Bronchial epithelial cell (primary cell): ENCODE measurements at places on chromosomes 6 and 20. TPM values are rescaled to one million over a fixed set of nuclear protein-coding genes. Genes with fewer than 3 reads are reported as not detected.
A peak's percentile ranks its signal among the peaks of the same experiment; 100 is the strongest.

The EDN3 gene
- total RNA-seq: not detected in 2 replicates

The C6orf132 gene
- total RNA-seq: 11.3 and 46.1 TPM in 2 replicates

DNA sequence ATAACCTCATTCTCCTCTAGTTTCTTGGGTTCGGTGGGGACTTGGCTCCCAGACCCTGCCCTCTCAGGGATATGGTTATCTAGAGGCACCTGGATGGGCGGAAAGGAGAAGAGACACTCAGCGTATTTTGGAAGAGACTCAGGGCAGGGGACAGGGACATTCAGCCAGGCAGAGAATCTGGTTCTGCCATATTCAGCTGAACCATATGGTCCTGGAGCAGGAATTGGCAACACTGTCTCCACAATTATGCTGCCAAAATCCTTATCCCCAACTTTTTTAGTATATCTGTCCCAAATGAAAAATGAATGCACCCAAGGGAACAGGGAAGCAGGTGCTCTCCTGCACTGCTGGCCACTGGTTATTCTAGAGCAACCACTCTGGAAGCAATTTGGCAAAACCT is 17.7 kb downstream of the SDC4 start:
- no peak for DNase-seq

The HTR1B gene
- under 0.01 and 0.26 TPM in 2 replicates for total RNA-seq

The PNLDC1 gene
- total RNA-seq: 0.13 and 0.26 TPM in 2 replicates

The ERVFRD-1 gene
- total RNA-seq: not detected in 2 replicates

The MRS2 gene
- total RNA-seq: 16.4 and 24.0 TPM in 2 replicates

DNA sequence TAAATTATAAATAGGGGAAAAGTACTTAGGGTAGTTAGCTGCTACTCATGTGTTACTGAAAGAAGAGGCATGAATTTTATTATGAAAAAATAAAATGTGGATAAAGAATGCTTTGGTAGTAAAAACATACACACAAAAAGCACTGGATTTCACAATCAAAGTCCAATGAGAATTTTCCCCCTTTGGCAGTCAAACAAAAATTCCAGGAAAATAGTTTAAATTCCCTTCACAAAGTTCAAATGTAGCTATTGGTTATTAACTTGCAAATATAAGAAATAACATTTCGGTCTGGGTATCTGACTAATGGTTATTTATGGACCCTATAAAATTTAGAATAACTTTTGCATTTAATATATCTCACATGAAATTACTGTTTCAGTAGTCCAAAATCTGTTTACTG is 210.4 kb downstream of the FOXC1 start:
- DNase-seq: no peak

DNA sequence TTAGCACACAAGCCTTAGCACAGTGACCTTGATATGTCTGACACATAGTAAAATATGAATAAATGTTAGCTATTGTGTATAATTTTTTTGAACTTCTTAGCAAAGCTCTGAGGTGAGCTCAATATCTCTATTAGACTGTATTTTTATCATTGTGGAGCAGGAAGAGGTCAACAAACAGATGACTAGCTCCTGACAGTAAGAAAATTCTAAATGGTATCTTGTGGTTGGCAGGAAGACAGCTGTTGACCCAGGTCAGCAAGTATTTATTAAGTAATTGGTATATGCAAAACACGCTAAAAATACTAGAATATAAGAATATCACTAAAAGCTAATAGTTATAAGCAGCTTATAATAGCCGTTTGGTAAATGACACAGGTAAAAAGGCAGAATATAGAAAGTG is 77.5 kb upstream of the MARCKS start:
- DNase-seq: no peak

DNA sequence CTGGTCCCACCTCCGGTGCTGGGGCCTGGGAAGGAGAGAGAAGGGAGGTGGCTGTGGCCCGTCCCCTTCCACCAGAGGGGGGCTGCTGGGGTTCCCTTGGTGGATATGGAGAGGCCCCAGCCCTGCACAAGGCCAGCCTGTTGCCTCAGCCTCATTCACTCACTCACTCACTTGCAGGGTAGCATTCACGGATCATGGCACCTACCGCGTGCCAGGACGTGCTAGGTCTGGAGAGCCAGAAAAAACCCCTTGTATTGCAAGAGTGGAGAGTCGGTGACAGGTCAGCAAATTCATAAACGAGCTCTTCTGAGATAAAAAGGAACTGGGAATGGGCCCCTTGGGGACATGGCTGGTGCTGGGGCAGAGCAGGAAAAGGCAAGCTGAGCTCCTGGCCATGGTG is 6.4 kb upstream of the ZBTB46 start:
- DNase-seq: peak; percentile 38

The TRIM10 gene
- total RNA-seq: not detected in 2 replicates

The TSBP1 gene
- total RNA-seq: not detected in 2 replicates

The XKR7 gene
- total RNA-seq: not detected in 2 replicates

The SOX12 gene
- 0.90 and 3.4 TPM in 2 replicates for total RNA-seq

GRCh38 chr6:38432479-38432878 is 207.2 kb downstream of the BTBD9 start:
- DNase-seq: peak; percentile 68

- DNase-seq: no peak
Observed at GRCh38 chr20:61954276-61955021, 111.2 kb downstream of the TAF4 start.

DNA sequence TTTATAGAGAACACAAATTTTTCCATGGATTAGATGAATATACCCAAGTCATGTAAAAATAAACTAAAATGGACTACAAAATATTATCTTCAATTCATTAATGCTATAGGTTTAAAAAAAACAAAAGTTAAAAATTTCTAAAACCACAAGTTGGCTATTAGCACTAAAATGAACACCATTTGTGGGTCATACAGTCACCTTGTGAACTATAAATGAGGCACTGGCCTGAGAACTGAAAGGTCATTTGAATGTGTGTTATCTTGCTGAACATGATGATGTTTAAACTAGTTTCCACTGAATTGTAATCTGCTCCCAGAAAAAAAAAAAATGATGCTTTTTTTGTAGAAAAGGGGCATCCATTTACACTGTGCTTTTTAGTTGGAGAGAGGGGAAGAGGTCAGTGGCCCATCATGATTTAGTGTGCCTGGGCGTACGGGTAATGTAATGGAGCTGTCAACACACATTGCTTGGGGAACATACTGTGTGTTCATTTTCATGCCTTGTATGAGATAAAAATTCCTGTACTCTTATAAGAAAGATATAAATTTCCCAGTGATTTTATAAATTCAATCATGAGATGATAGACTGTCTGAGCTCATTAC is 96.6 kb upstream of the FKBP1C start:
- DNase-seq: no peak

DNA sequence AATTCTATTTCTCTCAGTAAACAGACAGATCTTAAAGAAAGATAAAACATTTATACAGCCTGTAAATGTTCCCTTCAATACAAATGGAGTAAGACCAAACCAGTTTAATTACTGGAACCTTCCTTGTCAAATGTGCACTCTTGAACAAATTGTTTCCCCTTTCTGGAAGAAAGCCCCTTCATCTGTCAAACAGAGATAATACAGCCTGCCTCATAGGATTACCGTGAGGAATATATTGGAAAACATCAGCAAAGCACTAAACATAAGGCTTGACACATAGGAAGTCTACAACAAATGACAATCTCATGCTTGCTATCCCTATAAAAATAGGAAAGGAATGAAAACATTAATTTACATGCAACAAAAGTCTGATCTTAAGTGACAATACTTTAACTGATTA is 173.8 kb downstream of the PTPRK start:
- no peak for DNase-seq

GRCh38 chr6:166423051-166423745 is 40.5 kb upstream of the MPC1 start:
- no peak for DNase-seq

- DNase-seq: peak; percentile 97
Observed at GRCh38 chr20:7195704-7196103, 428.2 kb downstream of the BMP2 start.

DNA sequence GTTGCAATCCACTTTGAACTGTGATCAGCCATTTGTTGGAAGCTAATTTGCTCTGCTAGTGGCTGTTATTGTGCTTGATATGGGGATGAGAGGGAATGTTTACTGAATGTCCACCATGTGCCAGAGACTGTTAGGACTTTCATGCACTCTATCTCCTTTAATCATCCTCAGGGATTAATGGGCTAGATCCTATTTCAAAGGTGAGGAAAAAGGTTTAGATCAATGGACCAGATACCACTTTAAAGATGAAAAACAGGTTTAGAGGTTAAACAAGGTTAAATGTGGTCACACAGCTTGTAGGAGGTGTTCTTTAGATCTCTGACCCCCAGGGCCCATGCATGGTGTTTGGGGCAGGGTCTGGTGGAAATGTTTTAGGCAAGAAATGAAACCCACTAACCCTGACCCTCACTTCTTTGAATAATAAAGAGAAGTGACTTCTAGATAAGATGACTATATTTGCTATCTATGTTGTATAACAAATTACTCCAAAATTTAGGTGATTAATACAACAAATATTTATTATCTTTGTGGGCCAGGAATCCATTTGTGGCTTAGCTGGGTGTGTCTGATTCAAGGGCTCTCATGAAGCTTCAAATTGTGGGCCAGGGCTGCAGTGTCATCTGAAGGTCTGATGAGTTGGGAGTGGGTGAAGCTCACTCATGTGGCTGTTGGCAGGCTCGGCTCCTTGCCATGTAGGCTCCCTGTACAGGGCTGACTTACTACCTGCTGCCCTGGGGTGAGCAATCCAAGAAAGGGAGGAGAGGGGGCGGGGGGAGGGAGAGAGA is 127.8 kb upstream of the FOXA2 start:
- no peak for DNase-seq

DNA sequence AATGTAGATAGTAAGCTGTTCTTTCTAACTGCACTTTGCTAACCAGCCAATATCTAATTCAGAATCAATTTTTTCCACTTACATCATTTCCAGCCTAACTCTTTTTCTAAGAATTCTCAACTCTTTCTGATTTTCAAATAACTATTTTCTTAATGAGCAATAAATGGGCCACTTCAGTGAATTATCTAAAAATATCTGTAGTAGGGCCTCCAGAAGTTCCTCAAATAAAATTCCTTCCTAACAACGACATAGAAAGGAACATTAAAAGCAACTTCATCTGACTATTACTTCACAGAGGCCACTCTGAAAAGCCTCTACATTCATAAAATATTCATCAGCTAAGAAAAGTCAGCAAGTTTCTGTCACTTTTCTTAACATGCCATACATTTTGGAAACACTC is 4.8 kb downstream of the COL12A1 start:
- no peak for DNase-seq

DNA sequence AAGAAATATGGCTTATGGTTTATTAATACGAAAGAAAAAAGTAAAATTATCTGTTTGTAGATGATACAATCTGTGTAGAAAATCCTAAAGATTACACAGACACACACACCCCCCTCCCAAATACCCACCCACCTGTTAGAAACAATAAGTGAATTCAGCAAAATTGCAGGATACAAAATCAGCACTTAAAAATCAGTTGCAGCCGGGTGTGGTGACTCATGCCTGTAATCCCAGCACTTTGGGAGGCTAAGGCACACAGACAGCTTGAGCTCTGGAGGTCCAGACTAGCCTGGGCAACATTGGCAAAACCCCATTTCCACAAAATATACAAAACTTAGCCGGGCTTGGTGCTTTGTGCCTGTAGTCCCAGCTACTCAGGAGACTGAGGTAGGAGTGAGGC is 42.3 kb downstream of the NINL start:
- peak; percentile 38 for DNase-seq

GRCh38 chr20:62819494-62820174 is 2.8 kb downstream of the COL9A3 start:
- DNase-seq: no peak

- peak; percentile 97 for DNase-seq
Observed at GRCh38 chr6:55925292-55925691, 49.9 kb upstream of the BMP5 start.

GRCh38 chr20:62828511-62829230 is 11.8 kb downstream of the COL9A3 start:
- DNase-seq: no peak

- peak; percentile 79 for DNase-seq
Observed at GRCh38 chr6:31898383-31899011, 999 bp upstream of the EHMT2 start.

GRCh38 chr20:31806564-31807355 is 12.4 kb upstream of the MYLK2 start:
- no peak for DNase-seq

The DUSP15 gene
- total RNA-seq: not detected in 2 replicates

DNA sequence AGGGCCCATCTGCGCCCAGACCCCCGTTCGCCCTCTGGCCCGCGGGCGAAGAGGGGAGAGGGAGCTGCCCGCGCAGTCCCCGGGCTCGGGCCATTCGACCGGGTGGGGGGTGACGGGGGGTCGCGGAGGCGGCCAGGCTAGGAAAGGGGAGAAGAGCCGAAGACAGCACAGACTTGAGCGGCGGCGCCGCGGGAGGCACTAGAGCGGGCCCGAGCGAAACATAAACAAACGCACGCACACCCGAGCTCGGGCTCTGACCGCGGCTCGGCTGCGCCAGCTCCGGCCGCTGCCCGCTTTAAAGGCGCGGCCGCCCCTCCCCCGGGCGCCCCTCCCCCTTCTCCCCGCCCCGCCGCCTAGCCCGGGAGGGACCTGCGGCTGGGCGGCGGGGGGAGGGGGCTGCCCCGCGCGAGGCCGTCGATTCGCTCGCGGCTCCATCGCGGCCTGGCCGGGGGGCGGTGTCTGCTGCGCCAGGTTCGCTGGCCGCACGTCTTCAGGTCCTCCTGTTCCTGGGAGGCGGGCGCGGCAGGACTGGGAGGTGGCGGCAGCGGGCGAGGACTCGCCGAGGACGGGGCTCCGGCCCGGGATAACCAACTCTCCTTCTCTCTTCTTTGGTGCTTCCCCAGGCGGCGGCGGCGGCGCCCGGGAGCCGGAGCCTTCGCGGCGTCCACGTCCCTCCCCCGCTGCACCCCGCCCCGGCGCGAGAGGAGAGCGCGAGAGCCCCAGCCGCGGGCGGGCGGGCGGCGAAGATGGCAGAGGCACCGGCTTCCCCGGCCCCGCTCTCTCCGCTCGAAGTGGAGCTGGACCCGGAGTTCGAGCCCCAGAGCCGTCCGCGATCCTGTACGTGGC is at the start of gene FOXO3:
Gene FOXO3 (plus strand): TSS at position 455 of the 846 bp plus-strand sequence. CDS start 292 bp downstream, at position 747.
- DNase-seq: peak; percentile 74

The NNAT gene
- not detected in 2 replicates for total RNA-seq

The CSTF1 gene
- total RNA-seq: 21.9 and 22.4 TPM in 2 replicates

The CD93 gene
- under 0.01 and 0.13 TPM in 2 replicates for total RNA-seq

DNA sequence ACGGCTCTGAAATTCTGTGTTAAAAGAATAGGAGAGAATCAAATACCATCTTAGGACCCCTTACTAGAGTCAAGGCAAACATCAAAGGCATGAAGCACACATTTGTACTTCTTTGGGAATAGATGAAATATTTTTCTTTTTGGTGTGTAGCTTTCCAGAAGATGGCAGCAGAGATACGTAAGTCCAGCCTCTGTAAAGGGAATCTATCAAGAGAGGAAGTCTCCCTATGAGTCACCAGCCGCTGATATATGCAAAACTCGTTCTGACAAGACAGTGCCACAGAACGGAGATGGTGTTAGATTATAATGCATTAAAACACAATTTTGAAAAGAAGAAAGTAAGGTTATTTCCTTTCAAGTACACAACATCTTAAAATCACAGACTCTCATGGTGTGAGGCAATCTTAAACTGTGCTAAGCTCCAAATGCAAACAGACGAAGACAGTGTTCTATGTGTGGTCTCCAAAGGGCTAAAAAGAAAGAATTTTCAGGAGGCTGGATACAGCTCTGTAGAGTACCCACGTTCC is 120.0 kb upstream of the AGPAT4 start:
- peak; percentile 92 for DNase-seq
